ENCODE measurements at places on chromosomes 1 and 21.
A peak's percentile ranks its signal among the peaks of the same experiment; 100 is the strongest.

DNA sequence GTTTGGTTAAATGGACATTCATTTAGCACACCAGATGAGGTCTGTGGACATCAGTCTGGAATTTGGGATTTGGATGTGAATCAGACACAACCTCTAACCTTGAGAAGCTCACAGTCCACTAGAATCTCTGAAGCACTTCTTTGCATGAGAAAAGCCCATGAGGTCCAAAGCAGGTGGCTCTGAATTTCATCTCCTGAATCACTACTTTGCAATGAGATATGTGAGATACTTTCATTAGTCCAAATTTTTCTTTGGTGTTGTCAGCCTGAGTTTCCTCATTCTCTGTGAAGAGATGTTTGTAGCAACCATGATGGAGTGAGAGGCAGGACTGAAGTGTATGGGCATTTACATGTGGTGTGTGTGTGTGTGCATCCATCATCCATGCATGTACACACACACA lies 16.5 kb upstream of the LCE2D start:
- no peak for DNase-seq

- DNase-seq: no peak
These were observed at the start of the genes ADORA3 and TMIGD3 for GRCh38 chr1:111503585-111504060. TSS of gene ADORA3 (minus strand) at chr1:111503633. CDS start at chr1:111503354, 279 bp downstream. TSS of gene TMIGD3 (minus strand) at chr1:111503633. CDS start at chr1:111503354, 279 bp downstream.

DNA sequence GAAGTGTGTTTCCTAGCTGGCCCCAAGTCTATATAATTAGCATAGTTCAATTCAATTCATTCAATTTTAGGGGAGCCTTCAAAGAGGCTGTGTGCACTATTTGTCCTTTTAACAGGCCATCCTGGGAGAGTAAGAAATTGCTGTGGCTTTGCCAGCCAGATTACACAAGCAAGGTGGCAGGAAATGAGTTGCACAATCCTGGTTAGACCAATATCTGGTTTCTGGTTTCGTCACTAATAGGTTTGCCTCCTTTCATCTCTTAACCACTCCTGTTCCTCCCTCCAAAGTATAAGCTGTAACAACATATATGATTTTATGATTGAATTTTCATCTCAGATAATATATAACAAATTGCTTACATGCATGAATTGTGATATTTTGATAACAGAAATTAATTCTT lies 84.1 kb upstream of the NEGR1 start:
- DNase-seq: no peak

DNA sequence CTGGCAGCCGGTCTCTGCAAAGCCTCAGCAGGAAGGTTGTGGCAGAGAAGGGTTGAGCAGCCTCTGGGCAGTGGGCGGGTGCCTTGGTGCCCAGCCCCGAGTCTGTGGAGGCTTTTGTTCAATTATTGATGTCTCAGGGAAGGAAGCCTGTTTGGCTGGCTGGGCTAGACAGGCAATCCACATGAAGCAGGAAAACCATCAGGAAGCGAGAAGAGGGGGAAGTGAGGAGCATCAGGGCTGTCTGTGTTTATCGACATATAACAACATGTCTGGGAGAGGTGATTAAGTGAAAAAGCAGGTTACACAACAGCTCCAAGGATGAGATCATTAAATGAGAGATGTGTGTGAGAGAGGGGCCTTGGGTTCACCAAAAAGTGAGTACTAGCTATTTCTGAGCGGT lies 105.4 kb downstream of the UBE2U start:
- no peak for DNase-seq

DNA sequence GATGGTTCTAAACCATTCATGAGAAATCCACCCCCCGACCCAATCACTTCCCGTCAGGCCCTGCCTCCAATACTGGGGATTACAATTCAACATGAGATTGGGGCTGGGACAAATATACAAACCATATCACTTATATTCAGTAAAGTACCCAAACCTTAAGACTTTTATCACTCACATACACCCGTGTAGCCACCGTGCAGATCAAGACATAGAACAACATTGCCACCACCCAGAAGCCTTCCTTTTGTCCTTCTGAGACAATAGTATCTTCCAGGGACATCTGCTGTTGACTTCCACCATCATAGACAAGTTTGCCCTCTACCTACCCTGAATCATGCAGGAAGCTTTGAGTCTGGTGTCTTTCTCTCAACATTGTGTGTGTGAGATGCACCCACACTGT lies 37.5 kb downstream of the CLIC6 start:
- no peak for DNase-seq

DNA sequence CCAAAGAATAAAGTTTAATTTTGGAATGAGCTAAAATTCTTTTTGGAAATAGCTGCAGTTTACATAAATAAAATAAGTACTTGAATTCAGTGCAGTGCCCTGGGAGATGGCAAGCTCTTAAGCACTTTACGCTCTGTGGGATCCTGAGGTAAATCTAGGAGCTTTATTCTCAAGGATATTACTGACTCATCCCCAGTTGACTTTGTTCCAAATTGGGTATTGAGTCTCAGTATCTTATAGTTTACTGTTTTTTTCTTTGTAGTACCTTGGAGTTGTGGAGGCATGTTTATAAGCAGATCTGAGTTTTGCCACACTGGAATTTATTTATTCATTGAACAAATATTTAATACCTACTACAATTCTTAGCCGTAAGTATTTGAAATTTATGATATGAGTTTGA lies 27.4 kb upstream of the HRNR start:
- DNase-seq: no peak

DNA sequence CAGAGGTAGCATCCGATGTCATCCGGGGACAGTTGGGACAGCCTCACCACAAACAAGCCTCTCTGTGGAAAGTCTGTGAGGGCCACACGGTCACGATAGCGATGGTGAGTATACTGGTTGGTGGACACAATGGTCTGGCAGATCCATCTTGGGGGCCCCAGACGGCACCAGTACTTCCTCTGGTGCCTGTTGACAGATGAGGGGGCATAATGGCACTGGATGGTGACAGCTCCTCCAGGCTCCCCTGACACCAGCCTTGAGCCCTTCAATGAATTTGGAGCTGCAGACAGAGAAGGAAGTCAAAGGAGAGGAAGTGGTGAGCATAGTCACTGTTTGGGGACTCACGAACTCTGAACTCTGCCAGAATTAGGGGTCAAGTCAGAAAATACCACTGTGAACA lies 8.0 kb downstream of the FCAMR start:
- no peak for DNase-seq

- DNase-seq: no peak
These were observed 301 bp upstream of the NUDT17 start for GRCh38 chr1:145845144-145845513.

DNA sequence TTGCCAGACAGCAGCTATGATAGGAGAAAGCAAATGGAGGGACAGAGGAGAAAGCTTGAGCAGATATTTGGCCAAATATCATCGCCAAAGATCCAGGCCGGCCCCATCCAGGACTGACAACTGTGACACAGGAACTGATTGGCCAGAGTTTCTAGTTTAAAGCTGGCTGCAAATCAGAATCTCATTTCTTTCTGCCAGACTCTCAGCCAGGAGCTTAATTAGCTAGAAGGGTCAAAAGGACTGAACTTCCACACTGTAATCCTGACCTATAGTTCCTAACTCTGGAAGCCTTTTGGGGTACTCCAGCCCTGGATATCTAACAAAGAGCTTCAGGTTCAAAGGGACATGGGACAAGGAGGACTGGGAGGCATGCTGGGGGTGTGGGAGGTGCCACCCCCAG lies 106.7 kb upstream of the GNG12 start:
- DNase-seq: no peak

DNA sequence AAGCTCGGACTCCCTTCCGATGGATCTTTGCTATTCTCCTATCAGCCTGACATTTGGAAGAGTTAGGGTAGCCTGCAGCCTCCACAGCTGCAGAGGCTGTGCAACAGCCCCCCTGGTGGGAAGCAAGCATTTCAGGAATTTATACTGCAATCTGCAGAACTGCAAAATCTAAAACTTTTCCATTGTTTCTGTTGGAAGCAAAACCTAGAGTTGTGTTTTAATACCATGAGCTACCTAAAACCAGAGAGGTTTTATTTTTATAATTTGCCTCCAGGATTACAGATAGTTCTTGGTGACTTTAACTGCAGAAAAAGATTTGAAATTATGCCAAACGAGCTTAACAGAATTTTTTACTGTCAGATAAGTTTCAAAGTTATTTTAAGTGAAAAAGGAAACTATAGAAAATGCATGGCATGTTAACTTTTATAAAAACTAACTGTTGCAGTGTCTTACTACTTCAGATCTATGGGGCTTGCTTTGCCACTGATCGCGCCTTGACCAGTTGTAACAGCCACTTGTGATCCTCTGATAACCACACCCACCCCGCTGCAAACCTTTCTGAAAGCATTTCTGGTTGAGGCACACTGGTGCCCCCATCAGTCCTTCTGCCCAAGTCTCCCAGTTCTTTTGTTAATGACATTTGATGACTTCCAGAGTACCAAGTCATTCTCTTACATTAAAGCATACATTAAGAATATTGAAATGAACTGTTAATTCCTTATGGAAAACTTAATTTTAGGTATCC lies 64.8 kb downstream of the PRDM2 start:
- DNase-seq: no peak

GRCh38 chr1:109262231-109263055 lies 13.1 kb downstream of the CELSR2 start:
- no peak for DNase-seq

GRCh38 chr1:80656014-80656636 lies 1144.6 kb upstream of the ADGRL2 start:
- DNase-seq: no peak

DNA sequence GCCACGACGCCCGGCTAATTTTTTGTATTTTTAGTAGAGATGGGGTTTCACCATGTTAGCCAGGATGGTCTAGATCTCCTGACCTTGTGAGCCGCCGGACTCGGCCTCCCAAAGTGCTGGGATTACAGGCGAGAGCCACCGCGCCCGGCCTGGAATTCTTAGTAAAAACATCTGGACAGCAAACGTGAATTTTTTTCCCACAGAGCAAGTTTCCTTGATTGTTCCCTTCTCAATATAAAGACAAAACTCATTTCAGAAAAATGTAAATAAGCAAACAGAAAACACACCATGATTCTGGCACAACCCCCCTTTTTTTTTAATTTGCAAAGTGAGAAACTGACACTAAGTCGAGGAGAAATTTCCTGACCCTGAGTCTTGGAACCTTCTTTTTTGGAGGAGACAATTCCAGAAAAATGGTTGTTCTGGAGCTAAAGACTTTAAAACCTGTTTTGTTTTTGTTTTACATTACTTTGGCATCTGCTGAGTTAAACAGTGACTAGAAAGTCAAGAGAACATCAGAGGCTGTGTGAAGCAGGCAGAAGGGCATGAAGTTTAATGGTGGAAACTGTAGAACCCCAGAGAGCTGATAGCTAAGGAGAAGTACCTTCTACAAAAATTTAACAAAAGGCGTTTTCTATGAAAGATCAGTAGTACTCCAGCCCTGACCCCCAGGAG lies 10.3 kb upstream of the HMGCS2 start:
- no peak for DNase-seq

DNA sequence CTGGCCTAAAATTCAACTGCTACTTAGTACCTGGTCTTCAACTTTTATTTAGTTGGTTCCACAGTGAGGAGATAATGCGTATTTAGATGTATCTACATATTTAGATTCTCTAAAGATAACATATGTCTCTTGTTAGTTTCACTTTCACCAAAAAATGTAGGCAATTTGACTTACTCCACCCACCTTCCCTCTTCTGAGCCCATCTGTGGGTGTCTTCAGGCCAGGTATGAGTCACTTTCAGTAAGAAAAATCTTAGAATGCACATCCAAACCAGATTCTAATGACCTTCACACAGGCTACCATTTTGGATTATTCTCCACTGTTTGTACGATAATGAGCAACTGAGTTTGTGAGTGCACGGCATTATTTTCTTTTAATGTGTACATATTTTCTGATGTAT lies 501.7 kb downstream of the NEGR1 start:
- DNase-seq: no peak

GRCh38 chr21:45261093-45261492 lies 26.6 kb downstream of the POFUT2 start:
- peak; percentile 52 for DNase-seq

- no peak for DNase-seq
These were observed 1.5 kb downstream of the RABGGTB start for GRCh38 chr1:75787524-75787923.

DNA sequence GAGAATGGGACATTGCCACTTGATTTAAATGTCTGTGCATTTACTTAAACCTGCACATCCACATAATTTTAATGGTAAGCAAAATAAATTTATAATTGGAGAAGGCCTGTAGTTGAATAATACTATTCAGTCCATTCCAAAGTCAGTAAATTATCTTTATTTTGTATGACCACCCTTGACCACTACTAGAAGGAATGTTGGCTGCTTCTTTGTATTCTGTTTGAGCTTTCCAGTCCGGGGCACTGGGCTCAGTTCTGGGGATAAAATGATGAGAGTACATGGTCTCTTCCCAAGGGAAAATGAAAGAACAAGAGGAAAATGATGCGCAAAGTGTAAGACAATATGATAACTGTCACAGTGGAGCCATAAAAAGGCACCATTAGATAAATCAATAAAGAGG lies 98.9 kb downstream of the CRB1 start:
- DNase-seq: no peak

GRCh38 chr1:106960412-106960811 lies 96.1 kb upstream of the PRMT6 start:
- DNase-seq: no peak

GRCh38 chr1:164613176-164613575 lies 54.2 kb downstream of the PBX1 start:
- no peak for DNase-seq

DNA sequence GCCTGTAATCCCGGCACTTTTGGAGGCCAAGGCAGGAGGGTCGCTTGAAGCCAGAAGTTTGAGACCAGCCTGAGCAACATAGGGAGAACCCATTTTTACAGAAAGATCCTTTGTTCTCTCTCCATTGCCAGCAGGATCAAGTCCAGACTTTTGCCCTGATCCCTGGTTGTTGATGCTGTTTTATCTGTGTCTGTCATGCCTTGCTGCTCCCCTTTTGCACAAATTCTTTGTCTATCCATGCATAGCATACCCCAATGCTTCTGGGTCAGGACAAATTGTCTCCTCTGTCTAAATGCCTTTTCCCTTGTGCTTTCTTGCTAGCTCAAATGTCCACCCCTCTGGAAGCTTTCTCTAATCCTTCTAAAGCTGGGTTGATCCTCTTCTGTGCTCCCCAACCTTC lies 25.3 kb upstream of the FAAH start:
- no peak for DNase-seq

GRCh38 chr1:184292101-184292500 lies 94.7 kb upstream of the C1orf21 start:
- no peak for DNase-seq

DNA sequence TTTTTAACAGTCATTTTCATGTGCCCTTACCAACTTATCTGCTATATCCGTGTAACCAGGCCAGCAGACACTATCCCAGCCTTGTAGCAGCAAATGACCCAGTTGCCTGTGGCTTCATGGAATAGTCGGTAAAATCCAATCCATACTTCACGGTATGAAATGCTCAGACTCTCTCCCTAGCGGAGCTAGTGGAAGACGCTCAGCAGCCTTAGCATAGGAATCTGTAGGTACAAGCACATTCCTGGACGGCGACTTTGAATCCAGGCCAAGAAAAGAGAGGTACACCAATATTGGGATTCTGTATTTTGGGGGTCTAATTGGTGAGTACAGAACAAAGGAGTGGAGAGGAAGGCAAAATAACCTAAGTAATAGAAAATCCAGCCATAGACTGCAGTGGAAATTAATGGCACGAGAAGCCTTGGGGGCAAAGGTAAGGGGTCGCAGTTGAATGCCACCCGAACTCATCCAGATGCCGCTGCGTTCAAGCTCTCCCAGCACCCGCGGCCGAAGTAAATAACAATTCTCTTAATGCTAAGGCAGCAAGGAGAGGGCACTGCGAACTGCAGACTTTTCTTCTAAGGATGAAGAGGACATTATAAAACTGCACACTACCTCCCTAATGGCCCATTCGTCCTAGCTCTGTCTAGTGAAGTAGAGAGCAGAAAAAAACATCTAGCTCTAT lies 17.7 kb upstream of the TBX15 start:
- peak; percentile 46 for DNase-seq

- no peak for DNase-seq
These were observed 780.5 kb downstream of the MRPL39 start for GRCh38 chr21:24826822-24827221.

Measured in vagina (tissue), 2 donors.